Cortex of kidney (tissue), 1 donor: ENCODE measurements at places on chromosomes 11 and 22.

GRCh38 chr11:8289492-8289918 lies 25.8 kb upstream of the LMO1 start:
- DNase-seq, result no peak

GRCh38 chr22:39936523-39937145 lies 23.6 kb upstream of the TMA7B start:
- no peak for DNase-seq

DNA sequence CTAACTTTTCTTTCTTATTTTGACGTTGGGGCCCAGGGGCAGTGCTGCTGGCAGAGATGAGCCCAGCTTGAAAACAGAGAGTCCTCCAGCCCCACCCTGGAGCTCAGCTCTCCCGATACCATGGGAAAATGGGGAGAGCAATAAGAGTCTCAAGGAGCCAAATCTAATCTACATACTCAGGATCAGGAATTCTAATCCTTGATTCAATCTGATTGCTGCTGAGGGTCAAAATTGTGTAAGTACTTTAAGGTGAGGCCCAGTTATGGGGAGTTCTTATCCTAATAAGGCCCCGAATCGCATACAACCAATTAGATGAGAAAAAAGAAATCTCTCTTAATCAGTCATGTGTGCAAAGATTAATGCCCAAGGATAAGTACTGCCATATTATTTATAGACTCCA lies 202.9 kb downstream of the FAM76B start:
- DNase-seq, result no peak

DNA sequence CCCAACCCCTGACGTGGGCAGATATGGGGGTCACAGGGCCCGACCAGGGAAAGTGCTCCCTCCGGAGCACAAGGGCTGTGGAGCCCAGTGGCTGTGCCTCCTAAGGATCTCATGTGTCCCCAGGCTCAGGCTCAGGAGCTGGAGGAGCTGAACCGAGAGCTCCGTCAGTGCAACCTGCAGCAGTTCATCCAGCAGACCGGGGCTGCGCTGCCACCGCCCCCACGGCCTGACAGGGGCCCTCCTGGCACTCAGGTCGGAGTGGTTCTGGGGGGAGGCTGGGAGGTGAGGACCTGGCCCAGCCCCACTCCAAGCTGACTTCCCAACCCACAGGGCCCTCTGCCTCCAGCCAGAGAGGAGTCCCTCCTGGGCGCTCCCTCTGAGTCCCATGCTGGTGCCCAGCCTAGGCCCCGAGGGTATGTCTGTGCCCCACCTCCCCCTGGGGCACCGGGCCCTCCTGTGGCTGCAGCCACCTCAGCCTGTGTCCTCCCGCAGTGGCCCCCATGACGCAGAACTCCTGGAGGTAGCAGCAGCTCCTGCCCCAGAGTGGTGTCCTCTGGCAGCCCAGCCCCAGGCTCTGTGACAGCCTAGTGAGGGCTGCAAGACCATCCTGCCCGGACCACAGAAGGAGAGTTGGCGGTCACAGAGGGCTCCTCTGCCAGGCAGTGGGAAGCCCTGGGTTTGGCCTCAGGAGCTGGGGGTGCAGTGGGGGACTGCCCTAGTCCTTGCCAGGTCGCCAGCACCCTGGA lies 2.5 kb downstream of the RASSF7 start:
- no peak for DNase-seq

GRCh38 chr22:32389685-32390084 lies 22.4 kb downstream of the RTCB start:
- no peak for DNase-seq

GRCh38 chr22:44107340-44107739 lies 73.4 kb upstream of the PARVG start:
- no peak for DNase-seq
